Naive thymus-derived CD8-positive, alpha-beta T cell (primary cell): ENCODE measurements at places on chromosomes 13 and 19. TPM values are rescaled to one million over a fixed set of nuclear protein-coding genes. Genes with fewer than 3 reads are reported as not detected.

DNA sequence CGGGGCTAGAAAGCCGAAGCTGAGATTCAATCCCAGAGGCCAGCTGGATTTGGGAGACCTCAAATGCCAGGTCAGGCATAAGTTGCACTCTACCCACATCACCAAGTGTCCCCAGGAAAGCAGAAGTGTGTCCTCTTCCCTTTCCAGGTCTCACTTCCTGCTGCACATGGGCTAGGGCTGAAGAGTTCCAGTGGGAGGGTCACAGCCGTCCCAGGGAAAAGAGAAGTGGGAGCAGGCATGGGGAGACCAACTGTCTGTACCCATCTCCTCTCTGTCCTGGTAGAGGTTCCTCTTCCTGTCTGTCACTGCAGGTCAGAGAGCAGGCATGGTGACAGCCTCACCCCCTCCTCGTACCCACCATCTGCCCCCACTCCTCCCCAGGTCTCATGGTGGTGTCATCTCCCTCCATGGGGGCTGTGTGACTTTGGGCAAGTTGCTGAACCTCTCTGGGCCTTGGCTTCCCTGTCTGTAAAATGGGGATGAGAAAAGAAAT lies 14.8 kb downstream of the AXL start:
- no peak overlapping the region for H3K27ac ChIP-seq
- no peak for DNase-seq
- H3K27me3 ChIP-seq, result no peaks in the 10 kb centered on the region
- H3K36me3 ChIP-seq, result no peaks in the 10 kb centered on the region

DNA sequence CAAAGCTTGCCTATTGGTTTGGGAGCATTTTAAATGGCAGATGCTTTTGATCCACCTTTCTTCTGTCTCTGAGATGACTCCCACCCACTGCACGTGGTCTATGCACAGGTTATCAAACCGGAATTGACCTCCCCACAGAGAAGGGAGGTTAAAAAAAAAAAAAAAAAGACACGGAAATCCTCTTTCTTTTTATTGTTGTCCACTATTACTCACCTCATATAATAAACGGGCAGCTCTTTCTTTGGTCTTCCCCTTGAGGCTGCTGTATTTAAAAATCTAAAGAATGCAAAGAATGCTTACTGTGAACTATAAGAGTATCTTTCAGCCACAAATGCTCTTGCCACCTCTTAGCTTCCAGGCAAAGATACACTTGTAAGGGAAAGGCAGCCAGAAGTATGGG lies 329.7 kb downstream of the NDFIP2 start:
- H3K27ac ChIP-seq, result no peak overlapping the region
- H3K36me3 ChIP-seq, result no peaks in the 10 kb centered on the region
- DNase-seq, result no peak
- no peak overlapping the region for H3K4me3 ChIP-seq

The UBE2L5 gene
- total RNA-seq, result not detected

The FBN3 gene
- total RNA-seq, result not detected
